Activated T-helper 1 cell treated with anti-CD3 and anti-CD28 coated beads, Interleukin-12 subunit alpha, Interleukin-12 subunit beta, Interleukin-2, Interleukin-4 antibody, amounts not matched to agents 30 ng/mL and 10 ng/mL and 1 ng/mL, durations not matched to agents 14 hours and 24 hours and 36 hours (primary cell): ENCODE measurements at places on chromosomes 5 and 9. TPM values are rescaled to one million over a fixed set of nuclear protein-coding genes. Genes with fewer than 3 reads are reported as not detected.

Gene PAPPA
- total RNA-seq = not detected in 2 replicates

Gene TXN
- 412 and 422 TPM in 2 replicates for total RNA-seq

Gene CYFIP2
- 173 and 175 TPM in 2 replicates for total RNA-seq

- no peaks in the 10 kb centered on the region for H3K4me1 ChIP-seq
- H3K27me3 ChIP-seq = peaks cover 1% of the 10 kb centered on the region
- H3K4me3 ChIP-seq = no peak overlapping the region
- no peak overlapping the region for H3K27ac ChIP-seq
These were observed 321.5 kb downstream of the NFIB start for GRCh38 chr9:13992138-13993088.

DNA sequence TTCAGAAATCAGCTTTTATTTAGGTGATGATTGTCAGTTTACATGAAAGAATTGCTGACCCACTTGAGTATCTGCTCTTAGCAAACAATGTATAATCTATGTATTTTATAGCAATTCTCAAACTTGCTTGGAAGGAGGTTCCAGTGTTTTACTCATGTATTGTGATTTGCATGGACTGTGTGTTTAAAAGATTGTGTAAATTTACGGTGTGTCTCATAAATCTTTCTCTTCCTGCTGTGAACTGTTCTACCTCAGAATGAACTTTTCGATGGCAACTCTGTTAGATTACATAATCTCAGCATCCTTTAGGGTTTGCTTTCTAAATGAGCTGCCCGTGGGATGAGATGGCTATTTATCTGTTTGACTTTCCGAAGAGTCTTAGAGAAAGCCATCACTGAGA, 122.5 kb downstream of the MEF2C start:
- H3K27ac ChIP-seq = no peak overlapping the region
- H3K27me3 ChIP-seq = peaks cover 11% of the 10 kb centered on the region
- H3K4me3 ChIP-seq = no peak overlapping the region
- H3K36me3 ChIP-seq = no peaks in the 10 kb centered on the region
- DNase-seq = no peak
- H3K4me1 ChIP-seq = no peaks in the 10 kb centered on the region

DNA sequence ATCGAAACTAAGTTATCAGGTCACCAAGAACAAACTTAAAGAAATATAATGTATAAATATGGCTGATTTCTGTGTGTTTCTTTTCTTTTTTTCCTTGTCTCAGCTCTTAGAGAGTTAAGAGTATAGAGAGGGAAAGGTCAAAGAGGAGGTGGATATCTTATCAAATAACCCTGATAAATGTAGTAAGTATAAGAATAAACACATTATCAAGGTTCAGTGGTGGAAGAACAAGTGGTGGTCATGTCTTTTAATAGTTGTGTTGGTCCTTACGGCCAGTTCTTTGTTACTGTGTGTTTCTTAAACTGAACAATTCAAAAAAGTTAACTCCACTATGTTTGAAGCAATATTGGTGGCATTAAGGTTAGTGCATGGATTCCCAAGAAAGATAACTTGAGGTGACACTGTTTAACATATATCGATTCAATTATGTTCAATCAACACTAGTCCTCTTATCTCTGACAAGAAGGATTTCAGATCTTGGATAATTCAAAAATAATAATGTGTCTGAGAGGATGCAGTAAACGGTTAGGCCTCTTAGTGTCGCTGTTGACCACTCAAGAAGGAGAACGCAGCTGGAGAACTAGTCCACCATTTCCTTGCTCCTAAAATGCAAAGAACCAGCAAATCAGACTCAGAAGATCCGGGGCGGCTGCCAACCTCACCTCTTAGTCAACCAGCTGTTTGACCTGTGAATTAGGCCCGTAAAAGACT, at the start of gene PCDHGA3:
TSS of gene PCDHGA3 (plus strand) at position 588 of the 711 bp plus-strand sequence. CDS start 205 bp downstream, outside the sequence.
- no peak within 1 kb of the TSS for H3K27ac ChIP-seq
- no peaks in the 10 kb centered on the region for H3K4me1 ChIP-seq
- peaks cover 2% of the 10 kb centered on the region for H3K36me3 ChIP-seq
- H3K4me3 ChIP-seq = peak within 1 kb of the TSS; percentile 75
- no peak for DNase-seq

DNA sequence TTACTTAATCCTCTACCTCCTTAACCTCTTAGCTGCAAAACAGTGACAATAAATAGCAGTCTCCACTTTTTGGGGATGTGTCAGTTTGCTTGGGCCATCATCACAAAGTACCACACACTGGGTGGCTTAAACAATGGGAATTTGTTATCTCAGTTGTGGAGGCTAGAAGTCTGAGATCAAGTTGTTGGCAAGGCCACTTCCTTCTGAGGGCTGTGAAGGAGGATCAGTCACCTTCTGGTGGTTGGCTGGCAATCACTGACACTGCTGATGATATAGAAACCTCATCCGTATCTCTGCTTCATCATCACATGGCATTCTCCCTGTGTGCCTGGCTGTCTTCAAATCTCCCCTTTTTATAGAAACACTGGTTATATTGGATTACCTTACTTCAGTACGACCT, 187.1 kb upstream of the TBC1D2 start:
- H3K4me3 ChIP-seq = no peak overlapping the region
- H3K36me3 ChIP-seq = no peaks in the 10 kb centered on the region
- no peak for DNase-seq
- H3K27me3 ChIP-seq = peaks cover 4% of the 10 kb centered on the region
- no peaks in the 10 kb centered on the region for H3K4me1 ChIP-seq

- no peak for DNase-seq
- H3K27ac ChIP-seq = no peak overlapping the region
- no peaks in the 10 kb centered on the region for H3K36me3 ChIP-seq
- H3K4me3 ChIP-seq = no peak overlapping the region
These were observed 53.7 kb downstream of the ZNF462 start for GRCh38 chr9:106916466-106917235.

Gene GABRA1
- not detected in 2 replicates for total RNA-seq

GRCh38 chr9:114026335-114026734, 51.8 kb downstream of the AMBP start:
- H3K4me3 ChIP-seq = no peak overlapping the region
- no peak for DNase-seq
- H3K27me3 ChIP-seq = peaks cover 2% of the 10 kb centered on the region
- no peaks in the 10 kb centered on the region for H3K4me1 ChIP-seq
- H3K36me3 ChIP-seq = no peaks in the 10 kb centered on the region

DNA sequence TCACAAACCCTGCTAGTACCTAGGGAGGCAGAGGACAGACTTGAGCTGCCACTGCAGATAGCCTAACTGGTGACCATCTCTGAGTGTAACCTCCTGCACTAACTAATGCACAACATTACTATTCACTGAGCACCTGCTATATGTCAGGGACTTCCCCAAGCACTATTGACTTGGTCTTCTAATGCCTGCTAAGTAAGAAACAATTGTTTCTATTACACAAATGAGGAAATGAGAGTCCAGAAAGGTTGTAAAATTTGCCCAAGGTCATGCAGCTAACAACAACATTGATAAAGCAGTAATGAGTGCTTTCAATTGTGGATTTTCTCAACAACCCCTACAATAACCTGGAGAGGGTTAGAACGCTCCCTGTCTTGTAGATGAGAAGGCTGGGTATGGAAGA, 183.7 kb downstream of the ZNF462 start:
- H3K4me1 ChIP-seq = no peaks in the 10 kb centered on the region
- no peak for DNase-seq
- H3K27ac ChIP-seq = no peak overlapping the region
- H3K36me3 ChIP-seq = no peaks in the 10 kb centered on the region
- H3K4me3 ChIP-seq = no peak overlapping the region

Gene SMIM33
- total RNA-seq = 0.29 and 0.39 TPM in 2 replicates

DNA sequence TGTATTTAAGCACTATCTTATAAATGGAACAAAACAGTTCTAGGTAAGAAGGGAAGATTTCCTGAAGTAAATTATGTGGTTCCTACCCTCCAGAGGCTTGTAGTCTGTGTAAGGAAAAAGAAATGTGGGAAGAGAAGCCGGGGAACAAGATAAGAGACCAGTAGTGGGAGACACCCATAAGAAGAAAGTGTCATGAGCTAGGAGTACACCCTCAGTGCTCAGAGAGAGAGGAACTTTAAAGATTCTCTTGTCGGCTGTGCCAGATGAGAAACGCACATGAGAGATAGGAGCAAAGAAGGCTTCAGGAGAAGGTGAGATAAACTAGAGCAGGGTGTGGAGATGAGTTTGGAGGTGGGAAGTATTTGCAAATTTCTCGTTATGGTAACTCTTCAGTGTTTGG, 18.1 kb downstream of the SLC36A1 start:
- peaks cover 8% of the 10 kb centered on the region for H3K36me3 ChIP-seq
- H3K4me3 ChIP-seq = no peak overlapping the region
- DNase-seq = no peak
- H3K27ac ChIP-seq = no peak overlapping the region
- H3K27me3 ChIP-seq = no peaks in the 10 kb centered on the region

Gene PCDHAC1
- not detected in 2 replicates for total RNA-seq

Gene FAM81B
- total RNA-seq = not detected in 2 replicates

Gene PCDHB10
- not detected in 2 replicates for total RNA-seq

DNA sequence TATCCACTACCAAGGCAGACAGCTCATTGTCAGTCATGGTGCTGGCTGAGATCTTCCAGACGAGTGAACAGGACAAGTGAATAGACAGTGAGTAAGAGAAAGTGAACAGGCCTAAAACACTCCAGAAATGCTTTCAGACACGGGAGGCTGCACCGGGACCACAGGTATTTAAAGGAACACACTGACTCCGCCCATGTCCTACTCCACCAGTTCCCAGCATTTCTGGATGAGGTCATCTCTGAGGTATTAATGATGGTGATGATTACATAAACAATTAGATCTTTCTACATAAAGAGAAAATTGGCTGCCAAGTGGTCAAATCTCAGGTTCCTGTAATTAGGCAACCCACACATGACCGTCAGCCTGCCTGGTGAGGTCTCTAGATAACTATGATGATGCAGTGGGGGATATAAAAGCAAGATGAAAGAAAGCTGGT, at the start of gene ACTBL2:
TSS of gene ACTBL2 (minus strand) at position 141 of the 436 bp plus-strand sequence. CDS start at position 37, 104 bp downstream.
- no peak for DNase-seq
- H3K4me1 ChIP-seq = no peaks in the 10 kb centered on the region
- peaks cover 7% of the 10 kb centered on the region for H3K27me3 ChIP-seq
- no peak within 1 kb of the TSS for H3K4me3 ChIP-seq
- H3K36me3 ChIP-seq = no peaks in the 10 kb centered on the region
